Mammary epithelial cell (primary cell): ENCODE measurements at places on chromosomes 7 and 10.
A peak's percentile ranks its signal among the peaks of the same experiment; 100 is the strongest.

DNA sequence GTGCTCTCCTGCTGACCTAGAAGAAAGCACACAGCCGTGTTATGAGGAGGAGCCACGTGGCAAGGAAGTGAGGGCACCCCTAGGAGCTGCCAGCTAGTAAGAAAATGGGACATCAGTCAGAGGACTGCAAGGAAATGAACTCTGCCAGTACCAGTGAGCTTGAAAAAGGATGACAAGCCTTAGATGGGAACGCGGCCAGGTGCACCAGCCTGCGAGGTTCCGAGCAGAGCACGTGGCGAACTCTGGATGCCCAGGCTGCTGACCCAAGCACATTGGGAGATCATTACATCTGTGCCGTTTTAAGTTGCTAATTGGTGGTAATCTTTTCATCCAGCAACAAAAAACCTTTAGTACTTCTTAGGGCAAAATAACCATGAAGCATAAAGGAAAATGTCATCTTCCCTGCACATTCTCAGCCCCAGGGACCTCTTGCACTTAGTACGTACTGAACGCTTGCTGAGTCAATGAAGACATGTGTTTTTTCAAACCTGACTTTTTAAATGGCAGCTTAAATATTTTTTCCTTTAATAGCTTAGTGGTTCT is 69.4 kb downstream of the AMZ1 start:
- peak; percentile 76 for DNase-seq

- DNase-seq: no peak
Measured at GRCh38 chr10:31133251-31133791, 101.7 kb upstream of the ZNF438 start.

GRCh38 chr7:50285269-50285668 is 19.2 kb upstream of the IKZF1 start:
- DNase-seq: no peak

- peak; percentile 69 for DNase-seq
Measured at GRCh38 chr7:28725911-28726310, 232.2 kb downstream of the TRIL start.

GRCh38 chr10:132063432-132063831 is 2.3 kb upstream of the JAKMIP3 start:
- DNase-seq: no peak

DNA sequence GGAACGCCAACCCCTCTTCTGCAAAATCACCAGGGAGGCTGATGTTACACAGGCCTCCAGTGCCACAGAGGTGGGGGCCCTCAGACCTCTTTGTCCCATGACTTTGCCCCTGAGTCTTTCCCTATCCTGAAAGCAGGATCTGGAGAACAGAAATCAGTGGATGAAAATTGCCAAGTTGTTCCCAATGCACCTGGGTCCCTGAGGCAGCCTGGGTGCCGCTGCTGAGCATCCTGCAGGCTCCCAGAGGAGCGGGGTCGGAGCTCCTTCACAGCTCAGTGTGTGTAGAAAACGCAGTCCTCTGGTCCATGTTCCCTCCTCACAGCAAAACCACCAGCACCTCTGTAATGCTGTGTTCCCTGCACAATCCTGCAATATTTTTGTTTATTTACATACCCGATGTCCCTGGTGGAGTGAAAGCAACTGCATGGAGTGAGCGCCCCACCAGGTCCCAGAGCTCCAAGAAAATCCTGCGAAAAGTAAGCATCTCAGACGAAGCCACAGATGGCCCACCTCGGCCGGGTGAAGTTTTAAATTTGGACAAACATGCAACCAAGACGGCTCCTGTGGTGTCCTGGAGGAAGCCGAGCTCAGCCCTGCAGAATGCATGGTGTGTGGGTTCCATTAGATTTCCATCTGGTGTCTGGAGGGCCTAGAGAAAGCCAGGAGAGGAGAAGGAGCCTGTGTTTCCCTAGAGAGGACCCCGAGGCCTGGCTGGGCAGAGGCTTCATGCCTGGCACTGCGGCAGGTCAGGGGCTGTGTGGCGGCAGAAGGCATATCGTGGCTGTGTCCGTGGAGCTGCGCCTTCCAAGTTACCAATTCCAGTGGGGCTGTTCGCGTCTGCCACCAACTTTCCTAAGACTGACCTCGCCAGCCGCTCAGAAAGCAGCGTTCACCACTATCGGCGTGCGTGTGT is 235.2 kb downstream of the WDR37 start:
- DNase-seq: no peak

GRCh38 chr7:128025380-128025779 is 5.9 kb downstream of the LRRC4 start:
- DNase-seq: no peak

DNA sequence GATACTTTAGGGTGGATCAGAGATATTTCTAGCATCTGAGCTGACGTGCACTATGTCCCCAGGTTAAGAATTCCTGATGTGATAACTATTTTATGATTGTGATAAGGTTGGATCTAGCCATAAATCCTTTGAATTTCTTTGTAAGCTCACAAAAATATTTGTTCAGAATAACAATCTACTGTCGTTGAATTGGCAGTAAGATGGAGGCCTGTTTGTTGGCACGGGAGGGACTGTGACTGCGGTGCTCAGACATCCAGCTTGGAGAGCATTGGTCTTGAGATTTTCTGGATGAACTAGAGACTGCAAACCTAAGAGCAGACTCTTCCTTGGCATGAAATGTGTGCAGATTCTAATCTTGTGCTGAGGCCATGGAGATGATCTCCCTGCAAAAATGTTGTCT is 131.1 kb downstream of the LRRC4 start:
- no peak for DNase-seq

DNA sequence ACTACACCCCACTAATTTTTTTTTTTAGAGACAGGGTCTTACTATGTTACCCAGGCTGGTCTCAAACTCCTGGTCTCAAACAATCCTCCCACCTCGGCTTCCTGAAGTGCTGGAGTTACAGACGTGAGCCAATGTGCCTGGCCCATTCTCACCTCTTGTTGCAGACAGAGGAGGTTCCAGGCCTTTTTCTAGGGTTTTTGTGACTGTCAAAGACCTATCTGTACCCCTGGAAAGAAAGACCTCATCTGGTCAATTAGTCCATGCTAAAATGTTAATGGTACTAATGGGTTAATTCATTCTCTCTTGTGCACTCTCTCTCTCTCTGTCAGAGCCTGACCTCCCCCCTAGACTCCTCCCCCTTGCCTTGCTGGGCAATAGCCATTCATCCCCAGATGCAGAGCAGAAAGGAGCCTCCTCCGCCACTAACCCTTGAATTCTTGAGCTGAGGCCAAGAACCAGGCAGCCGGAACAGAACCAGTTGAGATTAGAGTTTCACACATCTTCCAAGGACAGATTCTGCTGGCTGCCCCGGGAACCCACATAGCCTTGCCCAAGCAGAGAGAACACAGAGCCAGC is 209.7 kb downstream of the SKIDA1 start:
- DNase-seq: peak; percentile 69

GRCh38 chr10:97534746-97535367 is 36.1 kb downstream of the UBTD1 start:
- DNase-seq: no peak

- DNase-seq: no peak
Measured at GRCh38 chr7:1987591-1988532, 244.9 kb downstream of the MAD1L1 start.

DNA sequence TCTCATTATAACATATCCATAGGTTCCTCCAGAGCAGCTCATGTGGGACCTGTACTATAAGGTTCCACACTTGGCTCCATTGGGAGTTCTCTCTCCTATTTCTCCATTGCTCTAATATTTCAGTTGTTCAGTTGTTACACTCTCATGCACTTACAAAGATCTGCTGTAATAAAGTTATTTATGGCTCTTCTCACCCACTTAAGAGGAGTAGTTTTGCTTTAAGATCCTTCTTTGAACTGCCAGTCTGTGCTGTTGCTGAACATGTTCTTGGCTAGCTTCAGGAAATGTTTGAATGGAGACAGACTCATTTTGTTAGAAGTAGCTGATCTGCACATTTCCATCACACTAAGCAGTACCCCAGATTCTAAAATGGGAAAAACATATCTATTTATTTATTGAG is 250.1 kb downstream of the CDK14 start:
- no peak for DNase-seq

DNA sequence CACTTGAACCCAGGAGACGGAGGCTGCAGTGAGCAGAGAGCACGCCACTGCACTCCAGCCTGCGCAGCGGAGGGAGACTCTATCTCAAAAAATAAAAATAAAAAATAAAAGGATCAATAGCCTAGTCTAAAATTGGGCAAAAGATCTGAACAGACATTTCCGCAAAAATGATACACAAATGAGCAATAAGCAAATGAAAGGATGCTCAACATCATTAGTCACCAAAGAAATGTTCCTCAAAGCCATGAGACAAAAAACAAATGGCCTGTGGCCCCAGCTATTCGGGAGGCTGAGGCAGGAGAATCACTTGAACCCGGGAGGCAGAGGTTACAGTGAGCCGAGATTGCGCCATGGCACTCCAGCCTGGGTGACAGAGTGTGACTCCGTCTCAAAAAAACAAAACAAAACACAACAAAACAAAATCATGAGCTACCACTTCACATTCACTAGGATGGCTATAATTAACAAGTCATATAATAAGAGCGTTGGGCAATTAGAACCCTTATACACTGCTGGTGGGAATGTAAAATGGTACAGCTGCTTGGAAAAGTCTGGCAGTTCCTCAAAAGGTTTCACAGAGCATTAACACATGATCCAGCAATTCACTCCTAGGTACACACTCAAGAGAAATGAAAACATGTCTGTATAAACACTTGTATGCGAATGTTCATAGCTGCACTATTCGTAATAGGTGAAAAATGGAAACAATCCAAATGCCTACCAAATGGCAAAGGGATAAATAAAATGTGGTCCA is 3.1 kb downstream of the DAGLB start:
- DNase-seq: no peak

- peak; percentile 61 for DNase-seq
Measured at GRCh38 chr7:107687656-107688055, 27.0 kb downstream of the SLC26A4 start.

DNA sequence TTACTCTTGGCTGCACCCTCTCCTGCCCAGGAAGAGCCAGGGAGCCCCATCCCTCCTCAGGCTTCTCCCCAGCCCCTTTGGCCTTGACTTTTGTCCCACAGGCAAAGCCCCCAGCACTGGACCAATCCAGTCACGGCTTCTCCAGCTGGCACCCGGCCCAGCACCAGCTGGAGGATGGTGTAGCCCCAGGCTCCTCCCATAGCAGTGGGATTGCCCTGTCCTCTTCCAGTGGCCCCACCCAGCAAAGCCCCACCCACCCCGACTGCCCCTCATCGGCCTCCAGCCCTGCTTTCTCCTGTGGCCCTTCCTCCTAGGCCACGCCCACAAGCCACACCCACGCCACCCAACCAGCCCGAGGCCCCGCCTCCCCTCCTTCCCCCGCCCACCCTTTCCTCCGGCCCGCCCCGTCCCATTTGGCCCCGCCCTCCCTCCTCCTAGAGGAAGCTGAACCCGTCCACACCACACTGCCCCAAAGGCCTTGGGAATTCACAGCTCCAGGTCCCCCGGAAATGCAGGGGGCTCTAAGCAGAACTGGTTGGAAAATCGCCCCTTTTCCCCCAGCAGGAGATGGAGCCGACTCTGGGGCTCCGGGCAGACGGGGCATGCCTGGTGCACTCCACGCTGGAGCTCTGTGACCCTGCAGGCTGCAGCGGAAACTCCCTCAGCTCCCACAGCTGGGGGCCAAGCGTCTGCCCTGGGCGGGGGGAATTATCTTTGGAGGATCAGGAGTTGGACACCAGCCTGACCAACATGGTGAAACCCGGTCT is 25.2 kb downstream of the GET4 start:
- peak; percentile 57 for DNase-seq

DNA sequence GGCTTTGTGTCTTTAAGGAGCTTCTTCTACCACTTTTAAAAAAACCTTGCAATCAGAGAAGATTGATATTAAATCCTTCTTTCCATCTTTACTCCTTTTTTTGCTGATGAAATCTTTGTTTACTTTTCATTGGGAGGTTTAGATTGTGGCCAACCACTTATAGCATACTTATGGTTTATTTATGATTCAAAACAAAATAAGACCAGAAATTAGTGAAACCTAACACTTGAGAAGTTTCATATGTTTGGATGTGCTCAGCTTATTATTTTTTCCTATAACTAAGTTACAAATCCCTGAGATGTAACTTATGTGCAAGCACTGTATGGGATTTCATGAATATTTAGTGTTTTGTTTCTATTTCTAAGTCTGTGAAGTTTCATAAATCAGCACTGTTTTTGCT is 13.5 kb upstream of the PRPS1L1 start:
- DNase-seq: no peak

DNA sequence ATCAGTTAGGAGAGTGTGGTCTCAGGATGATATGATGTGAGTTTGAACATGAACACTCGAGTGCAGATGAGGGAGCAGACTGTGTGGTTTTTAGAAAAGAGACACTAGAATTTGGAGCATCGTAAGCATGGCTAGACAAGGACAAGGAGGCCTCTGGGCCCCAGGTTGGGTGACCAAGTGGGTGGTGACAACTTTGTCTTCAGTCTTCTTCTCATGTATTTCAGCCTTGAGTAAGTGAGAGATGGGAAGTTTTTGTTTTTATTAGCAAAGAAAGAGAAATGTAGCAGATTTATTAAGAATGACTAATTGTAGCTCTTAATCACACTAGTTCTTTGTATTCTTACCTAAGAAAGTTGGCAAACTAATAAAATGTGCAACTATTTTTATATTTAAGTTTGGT is 16.3 kb downstream of the TES start:
- DNase-seq: no peak

GRCh38 chr10:37991655-37992054 is 15.2 kb upstream of the ZNF25 start:
- DNase-seq: no peak

DNA sequence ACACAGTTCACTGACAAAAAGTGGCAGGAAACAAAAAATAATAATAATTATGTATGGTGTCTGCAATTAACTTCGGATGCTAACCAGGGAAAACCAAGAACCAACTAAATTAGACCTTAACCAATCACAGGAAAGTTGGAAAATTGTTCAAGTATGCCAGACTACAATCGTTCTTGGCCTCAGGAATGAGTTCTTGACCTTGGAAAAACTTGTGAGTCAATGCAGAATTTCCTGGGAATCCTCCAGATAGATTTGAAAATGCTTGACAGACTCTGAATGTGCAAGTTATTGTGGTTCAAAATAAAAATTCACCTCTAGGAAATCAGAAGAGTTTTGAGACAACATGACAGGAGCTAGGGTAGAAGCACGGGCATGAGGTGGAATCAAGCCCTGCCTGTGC is 171.5 kb downstream of the C7orf25 start:
- no peak for DNase-seq

DNA sequence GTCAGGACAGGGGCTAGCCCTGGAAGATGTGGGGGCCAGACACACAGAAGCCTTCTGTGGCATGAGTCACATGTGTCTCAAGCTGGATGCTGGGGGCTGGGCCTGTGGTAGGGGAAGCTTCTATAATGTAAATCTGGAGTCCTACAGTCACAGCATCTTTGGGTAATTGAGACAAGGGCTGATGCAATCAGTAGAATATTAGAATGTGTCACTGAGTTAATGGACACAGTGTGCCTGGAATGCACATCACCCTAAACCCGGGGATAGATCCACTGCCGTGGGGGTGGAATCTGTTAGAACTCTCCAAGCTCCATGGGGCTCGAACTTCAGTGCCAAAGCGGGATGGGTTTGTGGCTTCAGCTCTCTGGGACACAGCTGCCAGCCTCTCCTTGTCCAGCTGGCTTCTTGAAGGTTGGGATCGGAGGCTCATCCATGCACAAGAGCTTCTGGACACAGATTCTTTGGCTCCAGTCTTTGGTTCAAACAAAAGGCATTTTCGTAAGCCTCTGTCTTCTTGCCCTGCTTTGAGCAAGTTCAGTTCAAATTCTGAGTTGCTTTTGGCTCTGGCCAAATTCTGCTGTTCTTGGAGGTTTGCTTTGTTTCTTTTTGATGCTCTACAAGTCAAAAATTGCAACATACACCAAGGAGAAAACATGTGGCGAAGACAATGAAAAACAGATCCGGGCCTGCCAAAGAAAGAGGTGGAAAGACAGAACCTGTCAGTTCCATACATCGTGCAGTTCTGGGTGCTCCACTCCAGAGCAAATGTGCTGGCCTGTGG is 194.8 kb upstream of the ZNF32 start:
- no peak for DNase-seq
